ENCODE measurements at places on chromosomes 13 and 19. TPM values are rescaled to one million over a fixed set of nuclear protein-coding genes. Genes with fewer than 3 reads are reported as not detected.

GRCh38 chr19:6099599-6099998 is 10.7 kb downstream of the RFX2 start:
- DNase-seq = no peak

- DNase-seq = no peak
Measured at GRCh38 chr13:24149246-24150032, 11.1 kb upstream of the SPATA13 start.

The CYP4F12 gene
- total RNA-seq = not detected

The TNFSF9 gene
- total RNA-seq = 3.9 TPM

The MEDAG gene
- total RNA-seq = 0.33 TPM

Measured in endodermal cell (in vitro differentiated cells).